ENCODE measurements at places on chromosomes 16 and 17. TPM values are rescaled to one million over a fixed set of nuclear protein-coding genes. Genes with fewer than 3 reads are reported as not detected.
A peak's percentile ranks its signal among the peaks of the same experiment; 100 is the strongest.

DNA sequence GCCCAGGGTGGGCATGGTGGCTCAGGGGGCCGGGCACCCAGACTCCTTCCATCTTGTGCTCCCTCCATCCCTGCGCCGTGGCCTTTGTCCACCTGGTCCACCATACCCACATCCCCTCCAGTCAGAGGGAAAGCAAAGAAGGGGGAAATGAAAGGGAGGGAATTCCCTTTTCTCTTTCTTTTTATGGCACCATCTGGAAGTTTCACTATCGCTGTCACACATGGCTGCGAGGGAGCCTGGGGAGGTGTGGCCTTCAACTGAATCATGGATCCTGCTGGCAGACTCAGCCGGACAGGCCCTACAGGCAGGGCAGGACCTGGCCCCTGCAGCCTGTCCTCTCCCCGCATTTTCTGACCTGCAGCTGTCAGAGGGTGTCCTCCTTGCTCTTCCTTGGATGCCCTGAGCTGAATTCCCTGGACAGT is 6.2 kb downstream of the SLC12A3 start:
- DNase-seq: peak; percentile 67

GRCh38 chr16:75081179-75081859 is 35.3 kb downstream of the LDHD start:
- DNase-seq: no peak

DNA sequence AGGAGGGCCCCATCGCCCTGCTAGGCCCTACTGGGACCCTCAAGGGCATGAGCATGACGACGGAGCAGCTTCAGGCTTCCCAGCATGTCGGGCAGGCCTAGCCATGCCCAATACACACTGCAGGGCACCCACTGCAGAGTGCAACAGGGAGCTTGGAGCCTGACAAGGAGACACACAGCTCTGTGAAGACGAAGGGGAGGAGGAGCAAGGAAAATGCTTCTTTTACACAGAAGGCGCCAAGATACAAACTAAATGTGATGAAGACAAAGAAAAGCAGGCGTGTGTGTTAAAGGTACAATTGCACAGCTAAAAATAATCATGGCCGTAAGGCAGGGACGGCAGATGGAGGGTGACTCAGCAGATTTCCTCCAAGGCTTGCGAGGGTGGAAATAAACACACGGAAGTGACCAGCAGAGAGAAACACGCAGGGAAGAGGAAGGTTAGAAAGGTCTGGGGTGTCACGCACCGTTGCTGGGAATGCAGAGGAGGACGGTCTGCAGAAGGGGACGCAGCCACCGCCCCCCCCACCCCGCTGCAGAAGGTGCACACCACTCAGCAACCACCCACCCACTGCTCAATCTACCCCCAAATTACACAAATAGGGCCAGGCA is 108.5 kb downstream of the ZNF778 start:
- peak; percentile 86 for DNase-seq

- peak; percentile 92 for DNase-seq
Observed at GRCh38 chr16:71360378-71360777, 1.9 kb downstream of the CALB2 start.

DNA sequence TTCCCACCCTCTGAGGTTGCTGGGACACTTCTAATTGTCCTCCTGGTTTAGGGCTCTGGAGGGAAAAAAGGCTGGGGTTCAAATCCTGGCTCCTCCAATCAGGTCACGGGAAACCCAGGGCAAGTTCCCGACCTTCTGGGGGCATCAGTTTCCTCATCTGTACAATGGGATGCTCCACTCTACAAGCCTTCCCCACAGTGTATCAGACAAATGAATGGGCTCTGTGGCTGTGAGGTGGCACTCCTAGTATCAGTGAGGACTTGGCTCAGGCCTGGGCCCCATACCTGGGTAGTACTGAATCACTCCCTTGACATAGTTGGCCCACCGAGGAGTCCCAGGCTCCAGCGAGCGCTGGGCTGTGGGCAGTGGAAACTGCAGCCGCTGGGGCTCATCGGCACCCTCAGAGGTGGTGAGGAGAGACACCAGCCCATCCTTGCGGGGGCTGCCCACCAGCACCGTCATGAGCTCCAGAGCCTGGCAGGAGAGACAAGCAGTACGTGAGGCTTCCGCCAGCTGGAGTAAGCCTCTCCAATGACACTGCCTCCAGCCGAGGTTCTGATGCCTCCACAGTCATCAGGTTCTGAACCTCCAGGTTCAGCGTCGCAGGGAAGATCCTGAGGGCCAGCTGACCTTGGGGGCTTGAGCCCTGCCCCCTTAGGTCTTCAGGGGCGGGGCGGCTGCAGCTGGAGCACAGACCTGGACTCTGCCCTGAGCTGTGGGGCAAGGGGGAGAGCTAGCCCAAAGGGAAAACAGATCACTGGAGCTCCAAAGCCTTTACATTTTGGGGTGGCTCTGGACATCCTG is 1.2 kb downstream of the GALK1 start:
- no peak for DNase-seq

DNA sequence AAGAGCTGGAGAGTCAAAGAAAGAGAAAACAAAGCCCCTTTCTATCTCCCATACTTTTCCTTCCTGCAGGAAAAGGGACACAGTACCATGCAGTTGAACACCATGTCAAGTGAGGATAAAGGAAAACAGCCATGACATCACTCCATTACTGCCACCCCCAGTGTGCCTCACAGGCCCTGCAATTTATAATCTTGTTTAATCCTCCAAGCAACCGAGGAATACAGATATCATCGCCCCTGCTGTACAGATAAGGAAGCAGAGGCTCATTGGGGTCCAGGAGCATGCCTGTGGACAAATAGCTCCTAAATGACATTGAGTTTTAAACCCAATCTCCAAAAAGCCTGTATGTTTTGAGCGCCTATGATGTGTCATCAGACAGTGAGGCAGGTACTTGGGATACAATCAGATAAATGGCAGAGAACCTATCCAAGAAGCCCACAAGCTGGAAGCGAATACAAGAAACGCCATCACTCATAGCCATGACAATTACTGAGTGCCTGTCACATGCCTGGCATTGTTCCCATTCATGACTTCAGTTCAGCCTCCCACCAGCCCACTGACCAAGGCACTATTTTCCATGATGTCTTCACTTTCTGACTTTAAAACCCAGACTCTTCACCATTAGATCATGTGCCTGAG is 45.5 kb downstream of the CPPED1 start:
- DNase-seq: no peak

- DNase-seq: no peak
Observed at GRCh38 chr17:14201021-14201987, 35.4 kb downstream of the CDRT15 start.

DNA sequence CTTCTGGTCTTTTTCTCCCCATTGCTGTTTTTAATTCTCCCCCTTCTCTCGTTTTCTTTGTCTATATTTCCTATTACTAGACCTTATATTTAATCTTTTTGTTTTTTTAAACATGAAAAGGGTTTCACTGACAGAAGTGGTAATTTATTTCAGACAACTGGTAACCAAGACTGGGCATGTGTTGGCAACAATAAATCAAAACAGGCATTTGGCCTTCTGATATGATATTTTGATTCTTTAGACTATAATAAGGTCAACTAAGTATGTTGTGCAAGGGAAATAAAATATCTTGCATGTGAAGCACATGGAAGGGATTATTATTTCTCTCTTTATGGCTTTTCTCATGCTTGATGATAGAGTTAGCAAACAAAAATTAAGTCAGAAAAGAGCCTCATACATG is 34.6 kb downstream of the AP2B1 start:
- DNase-seq: no peak

DNA sequence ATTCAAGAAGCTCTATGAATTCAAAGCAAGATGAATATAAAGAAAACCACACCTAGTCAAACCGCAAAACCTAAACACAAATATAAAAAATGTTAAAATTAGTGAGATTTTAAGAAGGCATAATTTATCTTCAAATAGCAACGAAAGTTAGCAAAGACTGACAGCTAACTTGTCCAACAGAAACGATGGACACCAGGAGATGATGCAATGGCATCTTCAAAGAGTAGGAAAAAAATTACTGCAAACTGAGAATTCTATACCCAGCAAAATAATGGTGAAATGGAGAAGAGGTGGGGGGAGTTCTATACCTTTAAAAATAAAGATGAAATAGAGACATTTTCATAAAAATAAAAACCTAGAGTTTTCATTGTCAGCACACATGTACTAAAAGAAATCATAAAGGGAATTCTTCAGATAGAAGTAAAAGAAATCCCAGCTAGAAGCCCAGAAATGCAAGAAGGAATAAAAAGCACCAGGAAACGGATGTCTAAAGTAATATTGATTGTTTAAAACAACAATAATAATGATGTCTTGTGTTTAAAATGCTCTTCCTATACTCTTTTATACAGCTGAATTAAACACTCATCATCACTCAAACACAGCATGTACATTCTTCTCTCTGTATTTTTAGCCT is 24.6 kb upstream of the TANC2 start:
- DNase-seq: no peak

GRCh38 chr16:1156055-1156982 is 3.4 kb downstream of the CACNA1H start:
- DNase-seq: no peak

- peak; percentile 59 for DNase-seq
Observed at GRCh38 chr17:77323413-77324171, 182.8 kb downstream of the SEC14L1 start.

GRCh38 chr16:75555213-75555706 is 792 bp downstream of the TMEM231 start:
- DNase-seq: peak; percentile 92

- DNase-seq: no peak
Observed at GRCh38 chr17:19375732-19376131, 2.6 kb upstream of the MAPK7 start.

- no peak for DNase-seq
Observed at GRCh38 chr17:78677303-78678221, 100.4 kb upstream of the DNAH17 start.

DNA sequence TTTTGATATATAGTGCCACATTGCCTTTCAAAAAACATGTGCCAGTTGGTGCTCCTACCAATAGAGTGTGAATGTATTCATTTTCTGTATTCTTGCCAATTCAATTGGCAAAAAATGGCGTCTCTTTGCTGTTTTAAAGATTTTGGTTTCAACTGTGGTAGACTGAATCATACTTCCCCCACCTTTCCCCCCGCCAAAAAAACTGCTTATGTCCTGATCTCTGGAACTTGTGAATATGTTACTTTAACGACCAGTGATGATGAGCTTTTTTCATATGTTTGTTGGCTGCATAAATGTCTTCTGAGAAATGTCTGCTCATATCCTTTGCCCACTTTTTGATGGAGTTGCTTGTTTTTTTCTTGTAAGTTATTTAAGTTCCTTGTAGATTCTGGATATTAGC is 325.1 kb upstream of the KCNJ16 start:
- DNase-seq: no peak

DNA sequence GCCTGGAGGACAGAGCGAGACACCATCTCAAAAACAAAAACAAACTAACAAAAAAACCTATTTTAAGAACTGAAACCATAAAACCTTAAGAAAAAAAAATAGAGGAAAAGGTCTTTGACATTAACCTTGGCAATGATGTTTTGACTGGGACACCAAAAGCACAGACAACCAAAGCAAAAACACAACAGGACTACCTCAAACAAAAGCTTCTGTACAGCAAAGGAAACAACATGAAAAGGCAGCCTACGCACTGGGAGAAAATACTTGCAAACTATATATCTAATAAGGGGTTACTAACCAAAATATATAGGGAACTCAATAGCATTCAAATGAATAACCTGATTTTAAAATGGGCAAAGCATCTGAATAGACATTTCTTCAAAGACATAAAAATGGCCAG is 32.3 kb downstream of the CDR2 start:
- no peak for DNase-seq

DNA sequence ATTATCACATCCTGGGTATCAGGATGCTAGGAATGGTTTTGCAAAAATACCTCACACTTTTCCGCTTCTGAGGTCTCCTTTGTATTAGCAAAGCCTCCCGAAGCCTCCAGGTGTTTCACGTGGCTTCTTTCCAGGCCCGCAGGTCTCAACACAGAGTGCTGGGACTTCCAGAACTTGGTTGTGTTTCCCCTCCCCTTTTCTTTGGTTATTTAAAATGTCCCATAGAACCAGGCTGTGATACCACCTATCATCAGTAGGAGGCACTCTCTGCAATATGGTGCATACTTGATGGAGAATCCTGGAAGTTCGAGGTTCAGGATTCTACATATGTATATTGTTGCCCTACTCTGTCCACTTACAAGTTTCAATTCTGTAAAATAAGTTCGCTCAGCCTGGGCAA is 28.8 kb downstream of the ATP2C2 start:
- DNase-seq: no peak

GRCh38 chr17:27596096-27596495 is 34.9 kb upstream of the LGALS9 start:
- no peak for DNase-seq

DNA sequence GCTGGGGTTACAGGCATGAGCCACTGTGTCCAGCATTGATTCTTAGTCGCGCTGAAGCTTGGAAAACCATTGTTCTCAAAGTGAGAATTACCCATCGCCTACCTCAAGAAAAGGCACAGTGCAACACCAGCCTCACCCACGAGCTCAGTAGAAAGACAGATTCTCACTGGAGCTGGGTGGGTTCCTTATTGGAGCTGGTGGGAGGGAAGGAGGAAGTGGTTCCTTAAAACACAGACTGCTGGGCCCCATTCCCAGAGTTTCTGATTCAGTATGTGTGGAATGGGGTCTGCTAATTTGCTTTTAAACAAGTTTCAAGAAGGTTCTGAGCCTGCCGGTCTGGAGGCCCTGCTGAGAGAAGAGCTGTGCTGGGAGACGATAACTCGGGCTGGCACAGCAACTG is 264.7 kb downstream of the ENGASE start:
- DNase-seq: no peak

- DNase-seq: peak; percentile 81
Observed at GRCh38 chr16:2035431-2036199, 8.9 kb downstream of the NHERF2 start.

GRCh38 chr17:61485067-61485775 is 33.0 kb downstream of the TBX4 start:
- no peak for DNase-seq

Gene NPIPB9
- 0.24 TPM for total RNA-seq

Gene HSPB9
- not detected for total RNA-seq

Gene SLC5A10
- total RNA-seq: not detected

Gene INO80E
- 69.5 TPM for total RNA-seq

Gene SLC13A5
- total RNA-seq: not detected

Gene PPP1R27
- total RNA-seq: not detected

Gene TBC1D3I
- total RNA-seq: 0.23 TPM

Gene RHBDF2
- 11.6 TPM for total RNA-seq

Gene KRTAP3-2
- total RNA-seq: not detected

Gene PIMREG
- total RNA-seq: 16.4 TPM

All from HFFc6 (cell line).